Ureter (tissue), 1 donor: ENCODE measurements at places on chromosomes 7 and 10.
A peak's percentile ranks its signal among the peaks of the same experiment; 100 is the strongest.

DNA sequence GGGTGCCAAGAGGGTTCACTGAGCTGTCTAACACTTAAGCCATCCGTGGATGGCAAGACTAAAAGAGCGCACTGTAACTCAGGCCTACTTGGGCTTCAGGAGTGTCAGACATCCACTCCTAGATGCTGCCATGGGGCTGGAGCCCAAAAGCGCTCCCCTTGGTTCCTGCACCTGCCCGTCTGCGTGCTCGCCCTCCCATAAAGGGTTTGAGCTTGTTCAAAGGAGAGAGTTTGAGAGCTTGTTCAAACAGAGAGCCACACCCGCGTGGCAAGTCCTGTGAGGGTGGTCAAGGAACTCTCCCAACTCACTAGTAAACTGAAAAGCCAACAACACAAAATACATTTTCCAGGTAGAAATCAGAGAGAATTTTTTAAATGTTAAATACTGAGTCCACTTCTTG is 256.7 kb downstream of the SEMA3A start:
- no peak for DNase-seq

DNA sequence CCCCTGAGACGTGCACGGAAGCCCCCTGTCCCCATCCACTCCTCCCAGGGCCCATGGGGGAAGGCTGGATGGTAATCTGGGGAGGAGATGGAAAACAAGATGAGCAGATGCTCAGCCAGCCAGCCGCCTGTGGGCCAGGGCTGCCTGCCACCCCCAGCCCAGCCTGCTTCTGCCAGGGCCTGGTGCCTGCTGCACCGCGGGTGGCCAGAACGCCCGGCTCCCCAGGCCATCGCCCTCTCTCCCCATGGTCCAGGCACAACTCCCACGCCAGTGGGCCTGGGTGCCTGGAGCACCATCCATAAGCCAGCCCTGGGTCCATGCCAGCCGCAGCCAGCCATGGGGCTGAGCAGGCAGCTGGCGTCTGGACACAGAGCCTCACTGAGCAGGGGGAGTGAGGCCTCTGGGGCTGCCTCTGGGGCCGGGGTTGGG is 57.2 kb upstream of the ELN start:
- peak; percentile 30 for DNase-seq

DNA sequence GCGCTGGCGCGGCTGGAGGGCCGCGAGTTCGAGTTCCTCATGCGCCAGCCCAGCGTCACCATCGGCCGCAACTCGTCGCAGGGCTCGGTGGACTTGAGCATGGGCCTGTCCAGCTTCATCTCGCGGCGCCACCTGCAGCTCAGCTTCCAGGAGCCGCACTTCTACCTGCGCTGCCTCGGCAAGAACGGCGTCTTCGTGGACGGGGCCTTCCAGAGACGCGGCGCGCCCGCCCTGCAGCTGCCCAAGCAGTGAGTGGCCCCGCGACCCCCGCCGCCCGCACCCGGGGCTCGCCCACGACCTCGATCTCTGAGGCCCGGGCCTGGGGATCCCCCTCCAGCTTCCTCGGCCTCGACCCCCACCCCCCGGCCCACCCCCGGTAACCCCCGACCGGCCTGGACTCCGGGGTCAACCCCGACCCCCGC is 537 bp downstream of the FOXK1 start:
- DNase-seq, result peak; percentile 54

DNA sequence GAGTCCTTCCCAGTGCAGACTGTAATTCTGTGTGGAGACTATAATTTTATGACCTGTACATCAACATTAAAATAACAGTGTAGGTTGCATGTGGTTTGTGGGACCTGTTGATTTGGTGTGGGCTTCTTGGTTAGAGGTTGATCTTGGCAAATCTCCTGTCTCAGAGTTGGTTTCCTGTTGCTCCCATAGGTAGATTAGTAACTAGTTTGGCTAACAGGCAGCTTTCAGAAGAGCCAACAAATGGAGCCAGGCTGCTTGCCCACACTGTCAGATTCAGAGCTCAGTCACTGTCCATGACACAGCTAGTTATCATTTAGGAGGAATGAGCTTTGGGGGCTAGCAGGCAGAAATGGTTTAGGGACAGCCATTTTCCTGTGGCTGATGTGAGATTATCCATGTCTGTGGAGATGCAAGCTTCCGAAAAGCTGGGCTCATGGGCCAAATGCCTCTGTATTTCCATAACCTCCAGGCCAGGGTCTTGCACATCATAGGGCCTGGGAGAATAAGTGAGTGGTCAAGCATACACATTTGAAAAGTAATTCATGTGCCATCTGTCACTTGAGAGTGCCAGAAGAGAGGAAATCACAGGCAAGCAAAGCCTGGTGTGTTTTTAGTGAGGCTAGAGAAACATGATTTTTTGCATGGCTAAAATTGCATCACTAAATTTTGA is 33.4 kb downstream of the CCM2 start:
- DNase-seq, result no peak

DNA sequence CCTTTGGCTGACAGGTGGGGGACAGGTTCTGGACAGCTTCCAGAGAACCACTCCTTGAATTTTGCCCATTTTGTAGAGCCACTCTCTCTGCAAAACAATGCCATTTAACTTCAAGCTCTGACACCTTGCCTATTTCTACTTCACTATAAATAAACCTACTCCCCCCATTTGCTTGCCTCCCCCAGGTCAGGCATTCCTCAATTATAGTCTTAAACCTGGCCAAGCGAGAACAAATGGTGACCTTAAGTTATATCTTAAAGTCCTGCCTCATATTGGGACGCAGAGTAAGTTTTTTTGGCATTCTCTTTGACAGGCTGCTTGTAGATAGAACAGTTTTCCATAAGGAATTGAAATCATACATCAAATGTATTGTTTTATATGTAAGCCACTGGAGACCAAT is 706.9 kb downstream of the LRMDA start:
- no peak for DNase-seq

- no peak for DNase-seq
Measured at GRCh38 chr7:158492367-158492764, 95.3 kb downstream of the PTPRN2 start.

GRCh38 chr7:36625247-36625646 is 99.0 kb downstream of the AOAH start:
- DNase-seq, result no peak

DNA sequence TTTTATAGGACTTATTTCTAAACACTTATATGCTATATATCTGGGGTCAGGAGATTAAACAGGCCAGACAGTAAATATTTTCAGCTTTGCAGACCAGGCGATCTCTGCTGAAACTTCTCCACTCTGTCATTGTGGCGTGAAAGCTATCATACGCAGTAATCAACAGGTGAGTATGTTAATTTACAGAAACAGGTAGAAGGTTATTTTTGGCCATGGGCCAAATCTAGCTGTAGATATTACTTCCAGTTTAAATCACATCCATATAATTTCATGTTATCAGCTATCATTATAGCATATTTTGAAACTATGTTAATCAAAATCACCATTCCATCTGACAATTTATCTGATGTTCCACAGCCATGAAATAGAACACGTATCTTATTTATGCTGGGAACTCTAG is 67.8 kb downstream of the GPR37 start:
- no peak for DNase-seq

DNA sequence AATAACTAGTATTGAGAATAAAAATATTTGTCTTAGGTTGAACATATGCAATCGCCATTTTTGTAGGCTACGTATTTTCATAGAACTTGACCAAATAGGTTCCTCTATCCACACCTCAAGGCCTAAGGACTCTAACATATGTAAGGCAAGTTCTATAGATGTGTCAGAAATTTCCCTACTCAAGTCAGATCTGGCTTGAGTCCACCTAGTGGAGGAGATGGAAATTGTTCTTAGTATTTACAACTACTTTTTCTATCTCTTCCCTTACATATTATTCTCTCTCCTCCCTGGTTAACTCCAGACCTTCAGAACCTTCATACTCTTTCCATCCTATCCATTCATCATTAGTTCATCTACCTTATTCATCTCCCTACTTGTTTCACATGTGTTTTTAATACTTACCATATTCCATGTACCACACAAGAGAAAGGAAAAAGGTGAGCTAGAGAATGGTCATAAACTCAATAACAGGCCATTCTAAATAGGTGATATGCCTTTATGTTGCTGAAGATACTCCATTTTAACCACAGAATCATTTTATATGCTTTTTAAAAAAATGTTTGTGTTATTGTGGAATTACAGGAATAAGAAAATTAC is 174.5 kb upstream of the HDAC9 start:
- DNase-seq, result no peak

GRCh38 chr10:122290334-122290733 is 19.2 kb downstream of the BTBD16 start:
- no peak for DNase-seq

- DNase-seq, result no peak
Measured at GRCh38 chr10:78948621-78949030, 120.1 kb upstream of the ZMIZ1 start.

GRCh38 chr10:69224862-69225657 is 4.9 kb downstream of the HKDC1 start:
- no peak for DNase-seq

DNA sequence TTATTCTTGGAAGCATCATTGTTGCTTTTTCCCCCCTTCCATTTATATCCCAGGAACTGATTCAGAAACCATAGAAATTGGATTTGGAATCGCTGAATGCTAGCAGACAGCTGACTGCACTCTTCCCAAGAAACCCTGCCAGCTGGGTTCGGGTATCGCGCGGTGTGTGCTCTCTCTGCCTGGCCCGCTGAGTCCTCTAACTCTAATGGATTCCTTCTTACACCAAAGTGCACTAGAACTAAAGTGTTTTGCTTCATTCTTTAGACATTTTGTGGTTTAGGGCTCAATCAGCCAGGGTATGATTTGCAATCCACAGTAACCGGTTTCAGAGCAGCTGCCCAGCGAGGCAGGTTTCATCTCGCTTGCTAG is 92.2 kb downstream of the EGFR start:
- DNase-seq, result peak; percentile 47

DNA sequence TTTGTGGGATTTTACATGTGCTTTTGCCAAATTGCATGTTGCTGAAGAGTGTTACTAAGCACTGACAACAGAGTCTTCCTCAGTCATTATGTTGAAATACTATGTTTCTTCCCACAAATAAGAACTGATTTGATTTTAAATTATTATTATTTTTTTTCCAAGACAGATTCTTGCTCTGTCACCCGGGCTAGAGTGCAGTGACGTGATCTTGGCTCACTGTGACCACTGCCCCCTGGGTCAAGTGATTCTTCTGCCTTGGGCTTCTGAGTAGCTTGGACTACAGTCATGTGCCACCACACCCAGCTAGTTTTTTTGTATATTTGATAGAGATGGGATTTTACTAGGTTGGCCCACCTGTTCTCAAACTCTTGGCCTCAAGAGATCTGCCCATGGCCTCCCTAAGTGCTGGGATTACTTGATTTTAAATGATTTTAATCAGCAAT is 42.3 kb downstream of the MINPP1 start:
- no peak for DNase-seq

DNA sequence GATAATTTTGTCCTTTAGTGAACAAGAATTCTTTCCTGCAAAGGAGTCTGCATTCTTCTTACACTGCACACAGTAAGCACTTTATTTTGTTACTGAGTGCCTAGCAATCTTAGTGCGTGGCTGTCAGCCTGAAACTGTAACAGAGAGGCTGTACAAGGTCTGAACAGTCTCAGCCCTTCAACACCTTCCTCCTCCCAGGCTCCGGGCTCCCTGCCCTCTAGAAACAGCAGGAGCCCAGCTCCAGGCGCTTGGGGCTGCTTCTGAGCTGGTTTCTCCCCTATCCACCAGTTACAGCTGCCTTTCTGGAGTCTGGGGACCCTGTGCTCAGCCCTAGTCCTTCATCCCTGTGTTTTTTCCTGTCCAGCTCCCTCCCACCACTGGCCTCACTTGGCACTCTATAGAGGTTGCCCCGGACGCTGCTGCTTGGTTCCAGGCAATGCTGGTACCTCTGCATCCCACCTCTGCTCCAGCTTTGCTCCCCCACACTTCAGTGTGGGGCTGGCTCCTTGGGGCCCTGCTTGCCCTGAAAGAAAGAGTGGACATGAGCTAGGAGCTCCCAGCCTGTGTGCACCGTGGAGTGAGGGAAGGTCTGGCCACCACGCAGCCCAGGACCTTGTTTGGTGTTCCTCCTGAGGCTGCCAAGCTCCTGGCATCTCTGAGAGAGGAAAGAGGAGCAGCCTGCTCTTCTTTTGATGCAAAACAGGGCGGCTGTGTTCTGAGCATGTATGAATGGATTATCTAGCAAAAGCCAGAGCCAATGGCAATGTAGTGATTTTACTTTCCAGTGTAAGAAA is 251.2 kb upstream of the GRB10 start:
- peak; percentile 30 for DNase-seq

DNA sequence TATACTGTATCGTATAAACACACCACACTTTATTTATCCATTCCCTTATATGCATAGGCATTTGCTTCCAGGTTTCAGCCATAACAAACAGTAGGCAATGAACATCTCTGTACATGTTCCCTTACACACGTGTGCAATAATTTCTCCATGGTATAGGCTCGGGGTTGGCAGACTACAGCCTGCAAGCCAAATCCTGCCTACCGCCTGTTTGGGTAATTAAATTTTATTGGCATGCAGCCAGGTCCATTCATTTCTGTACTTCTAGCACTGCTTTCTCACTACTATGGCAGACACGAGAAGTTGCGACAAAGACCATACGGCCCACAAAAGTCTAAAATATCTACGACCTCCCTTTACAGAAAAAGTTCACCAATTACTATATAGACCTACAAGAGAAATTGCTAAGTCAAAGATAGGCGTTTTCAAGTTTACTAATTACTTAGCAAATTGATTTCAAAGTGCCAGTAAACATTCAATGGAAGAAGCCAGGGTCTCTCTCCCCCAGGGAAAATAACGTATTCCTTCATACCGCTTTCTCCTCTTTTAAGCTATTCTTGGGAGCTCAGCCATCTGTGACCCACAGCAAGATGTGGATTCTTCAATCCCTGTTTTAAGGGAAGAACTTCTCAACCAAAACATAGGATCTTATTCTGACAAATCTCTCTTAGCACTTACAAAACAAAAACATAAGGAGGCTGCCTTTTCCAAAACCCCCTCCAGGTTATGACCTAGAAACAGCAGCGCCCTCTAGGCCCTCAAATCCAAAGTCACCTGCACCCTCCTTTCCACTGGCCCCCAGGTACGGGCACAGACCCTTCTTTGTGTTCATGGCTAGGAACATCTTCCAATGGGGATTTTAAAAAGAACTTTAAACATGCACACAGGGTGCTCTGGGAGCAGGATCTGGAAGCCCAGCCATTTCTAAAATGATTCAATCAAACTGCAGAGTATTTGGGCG is 100.5 kb downstream of the FGFR2 start:
- no peak for DNase-seq

GRCh38 chr7:39210362-39210761 is 232.7 kb downstream of the POU6F2 start:
- no peak for DNase-seq

GRCh38 chr10:72800000-72800740 is 93.4 kb upstream of the OIT3 start:
- no peak for DNase-seq

GRCh38 chr10:103731609-103732270 is 123.6 kb downstream of the SH3PXD2A start:
- no peak for DNase-seq

DNA sequence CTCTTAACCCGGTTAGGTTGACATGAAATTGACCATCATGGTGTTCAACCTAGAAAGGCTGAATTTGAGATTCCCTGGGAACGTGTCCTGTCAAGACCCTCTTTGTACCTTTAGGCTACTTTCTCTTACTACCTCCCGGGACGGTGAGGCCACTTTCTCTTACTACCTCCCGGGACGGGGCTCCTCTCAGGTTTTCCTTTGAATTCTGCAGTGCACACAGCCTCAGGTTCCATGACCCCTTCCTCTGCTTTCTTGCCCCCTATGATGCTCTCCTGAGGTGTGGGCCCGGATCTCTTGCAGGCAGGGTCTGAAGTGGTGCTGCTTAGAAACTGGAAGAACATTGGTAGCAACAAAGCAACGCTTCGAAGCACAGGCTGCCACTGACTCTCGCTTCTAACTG is 155.3 kb downstream of the CAMK1D start:
- DNase-seq, result peak; percentile 36

- DNase-seq, result no peak
Measured at GRCh38 chr10:62036186-62037081, 134.9 kb downstream of the ARID5B start.
